NCI-H1436 (cell line): ENCODE measurements at places on chromosomes 4 and X.

DNA sequence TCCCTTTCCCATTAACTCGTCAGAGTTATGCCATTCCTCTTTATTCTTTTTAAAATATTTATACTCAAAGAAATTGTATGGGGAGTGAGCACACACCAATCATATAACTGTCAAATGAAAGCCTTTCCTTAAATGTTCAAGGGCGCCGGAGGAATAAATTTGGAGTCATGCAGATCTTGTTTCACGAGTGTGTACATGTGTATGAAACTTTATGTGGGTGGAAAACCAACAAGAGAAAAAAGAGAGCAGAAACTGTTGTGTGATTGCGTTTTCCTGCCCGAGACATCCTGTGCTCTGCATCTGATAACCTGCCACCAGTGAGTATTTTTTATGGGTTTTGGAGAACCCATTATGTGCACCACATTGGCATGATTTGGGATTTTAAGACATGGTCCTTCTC lies 88.3 kb downstream of the FHDC1 start:
- no peak for DNase-seq

DNA sequence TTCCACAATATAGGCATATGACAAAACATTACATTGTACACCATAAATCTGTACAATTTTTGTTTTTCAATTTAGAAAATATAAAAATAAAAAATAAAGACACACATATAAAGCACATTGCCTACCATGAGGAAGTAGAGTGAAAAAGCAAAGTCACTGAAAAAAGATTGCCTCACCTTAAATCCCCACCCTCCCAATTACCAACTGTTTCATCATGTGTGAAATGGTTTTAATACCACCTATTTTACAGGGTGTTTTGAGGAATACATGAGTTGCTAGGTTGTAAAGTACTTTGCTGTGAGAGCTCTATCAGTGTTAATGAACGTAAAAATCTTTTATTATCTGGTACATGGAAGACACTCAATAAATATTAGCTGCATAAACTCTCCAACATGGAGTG lies 373.6 kb upstream of the NDST3 start:
- no peak for DNase-seq

DNA sequence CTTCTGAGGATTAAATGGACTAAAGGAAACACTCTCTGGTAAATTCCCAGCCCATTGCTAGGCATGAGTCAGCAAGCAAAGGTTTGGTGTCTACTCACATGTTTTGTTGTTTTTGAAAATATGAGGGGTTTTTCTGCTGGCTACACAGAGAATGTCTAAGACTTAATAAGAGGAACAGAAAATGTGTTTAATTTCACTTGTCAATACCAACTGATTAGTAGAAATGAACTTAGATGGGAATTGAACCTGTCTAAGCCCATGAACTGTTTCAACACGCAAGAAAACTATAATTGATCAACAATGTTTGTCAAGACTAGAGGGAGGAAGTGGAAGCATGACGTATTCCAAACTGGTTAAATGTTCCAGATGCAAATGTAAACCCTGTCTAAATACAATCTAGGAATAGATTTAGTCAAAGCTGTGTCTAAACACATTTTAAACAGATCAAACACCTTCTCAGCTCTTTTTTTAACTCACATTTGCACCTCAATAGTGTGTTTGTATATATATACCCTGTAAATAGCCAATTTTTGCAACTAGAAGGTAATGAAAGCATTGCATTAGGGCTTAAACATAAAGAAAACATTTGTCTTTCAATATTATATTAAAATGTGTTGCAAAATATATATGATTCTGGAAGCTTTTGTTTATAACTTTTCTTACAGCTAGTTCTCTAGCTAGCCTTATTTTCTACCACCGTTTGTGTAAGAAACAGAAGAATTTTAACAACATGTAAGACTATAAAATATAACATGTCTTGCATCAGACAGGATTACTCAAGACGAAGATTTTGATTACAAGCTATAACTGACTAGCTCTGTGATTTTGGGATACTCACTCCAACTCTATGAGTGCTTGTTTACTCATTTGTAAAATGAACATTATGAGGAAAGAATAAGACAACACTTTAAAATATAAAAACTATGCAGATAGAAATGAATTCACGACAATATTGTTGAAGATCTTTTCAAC lies 607.8 kb downstream of the FSTL5 start:
- DNase-seq: no peak

GRCh38 chr4:184014301-184014700 lies 109.2 kb downstream of the STOX2 start:
- DNase-seq: no peak

GRCh38 chr4:183721207-183722081 lies 62.4 kb downstream of the TRAPPC11 start:
- DNase-seq: no peak

- DNase-seq: no peak
These were observed 466.1 kb downstream of the ADGRL3 start for GRCh38 chr4:61666244-61666643.

GRCh38 chrX:43500996-43501694 lies 155.0 kb upstream of the MAOA start:
- no peak for DNase-seq

DNA sequence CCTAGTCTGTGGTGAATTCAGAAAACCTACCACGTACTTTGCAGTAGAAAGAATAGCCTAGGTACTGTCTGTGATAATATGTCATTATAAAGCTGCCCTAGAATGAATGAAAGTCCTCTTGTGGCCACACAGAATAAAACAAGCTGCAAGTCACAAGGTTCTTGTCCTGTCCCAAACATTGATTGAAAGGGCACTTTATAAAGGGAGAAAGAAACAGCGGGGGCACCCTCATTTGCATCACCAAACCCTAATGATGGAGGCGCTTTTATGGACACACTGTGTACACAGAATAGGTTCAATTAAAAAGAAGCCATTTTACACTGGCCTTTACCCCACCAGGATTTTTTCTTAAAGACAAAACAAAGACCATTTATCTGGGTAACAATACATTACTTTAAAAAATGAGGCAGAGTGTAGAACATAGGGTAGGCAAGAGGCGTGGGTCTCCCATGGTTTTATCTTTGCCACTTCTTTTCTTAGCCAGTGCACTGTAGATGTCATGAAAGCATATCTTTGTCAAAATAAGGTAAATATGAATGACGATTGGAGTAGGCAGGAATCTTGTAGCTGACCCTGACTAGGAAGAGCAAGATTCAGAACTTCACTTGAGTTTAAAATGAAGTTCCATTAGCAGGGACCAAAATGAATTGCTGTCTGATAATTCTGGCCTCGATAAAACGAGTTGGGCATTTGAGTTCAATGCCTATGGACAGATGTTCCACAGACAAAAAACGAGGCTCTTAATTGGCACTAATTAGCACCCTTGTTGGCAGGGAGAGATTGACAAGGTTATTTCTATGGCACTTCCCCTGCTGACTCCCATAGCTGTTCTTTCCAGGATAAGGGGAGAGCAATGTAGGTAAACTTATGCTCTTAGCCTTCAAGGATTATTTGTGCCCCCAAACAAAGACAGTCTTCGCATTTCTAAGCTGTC lies 365.1 kb downstream of the AFF2 start:
- DNase-seq: no peak

GRCh38 chr4:102868153-102868780 lies 525 bp upstream of the CISD2 start:
- no peak for DNase-seq

GRCh38 chr4:56940403-56940802 lies 32.7 kb downstream of the REST start:
- no peak for DNase-seq

GRCh38 chr4:18756671-18757070 lies 735.1 kb upstream of the LCORL start:
- DNase-seq: no peak

- no peak for DNase-seq
These were observed 93.3 kb downstream of the UGT8 start for GRCh38 chr4:114691865-114692264.

- no peak for DNase-seq
These were observed 147.2 kb downstream of the SPCS3 start for GRCh38 chr4:176467001-176467400.

- no peak for DNase-seq
These were observed 49.3 kb downstream of the SLC10A7 start for GRCh38 chr4:146472404-146472803.

- no peak for DNase-seq
These were observed 59.4 kb upstream of the FBXW7 start for GRCh38 chr4:152594978-152595925.

- DNase-seq: no peak
These were observed 202.0 kb downstream of the RRAGB start for GRCh38 chrX:55919367-55920221.

- no peak for DNase-seq
These were observed 25.6 kb upstream of the MSMO1 start for GRCh38 chr4:165301833-165302232.

GRCh38 chr4:173434231-173434630 lies 35.3 kb upstream of the SCRG1 start:
- DNase-seq: no peak

DNA sequence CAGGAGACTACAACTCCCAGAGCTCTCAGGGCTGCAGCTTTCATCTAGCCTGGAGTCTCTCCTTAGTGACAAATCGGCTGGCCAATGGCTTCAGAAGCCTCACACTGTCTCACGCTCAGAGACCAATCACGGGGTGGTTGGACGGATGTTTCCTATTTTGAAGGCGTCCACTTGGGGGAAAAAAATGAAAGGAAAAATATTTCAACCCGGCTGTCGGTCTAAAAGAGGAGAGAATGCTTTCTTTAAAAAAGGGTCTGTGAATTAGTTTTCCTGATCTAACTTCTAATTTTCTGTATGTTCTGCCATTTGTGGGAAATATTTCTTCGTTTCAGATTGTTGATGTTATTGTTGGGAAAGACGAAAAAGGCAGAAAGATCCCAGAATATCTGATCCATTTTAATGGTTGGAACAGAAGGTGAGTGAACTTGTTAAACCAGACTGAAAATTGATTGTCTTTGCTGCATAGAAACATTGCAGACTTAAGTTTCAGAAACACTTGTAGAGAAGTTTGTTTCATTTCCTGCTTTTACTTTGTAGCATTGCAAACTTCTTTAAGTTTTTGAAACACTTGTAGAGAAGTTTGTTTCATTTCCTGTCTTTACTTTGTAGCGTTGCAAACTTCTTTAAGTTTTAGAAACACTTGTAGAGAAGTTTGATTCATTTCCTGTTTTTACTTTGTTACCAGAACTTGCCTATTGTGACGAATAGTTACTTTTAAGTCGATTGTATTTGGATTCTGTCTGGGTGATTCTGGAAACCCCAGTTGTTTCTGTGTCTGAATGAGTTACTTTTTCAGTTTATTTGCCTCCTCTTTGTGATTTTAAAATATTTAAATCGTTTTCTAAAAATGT lies 1.6 kb downstream of the MSL3 start:
- DNase-seq: peak; percentile 65

DNA sequence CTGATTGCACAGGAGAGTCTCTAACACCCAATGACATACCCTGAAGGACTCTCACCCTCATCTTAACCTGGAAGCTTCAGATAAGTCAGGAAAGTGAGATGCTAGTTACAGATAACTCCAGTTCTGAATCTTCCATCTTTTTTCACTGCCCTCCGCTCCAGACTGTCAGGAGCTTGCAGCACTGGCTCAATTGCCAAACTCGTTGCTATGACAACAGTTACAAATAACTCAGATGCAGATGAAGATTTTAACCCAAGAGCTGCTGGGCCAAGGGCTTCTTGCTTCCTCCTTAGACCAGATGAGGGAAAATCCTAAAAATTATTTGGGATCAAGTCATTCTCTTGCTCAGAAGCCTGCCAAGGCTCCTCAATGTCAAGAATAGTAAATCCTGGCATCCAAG lies 109.1 kb upstream of the HUWE1 start:
- DNase-seq: no peak

DNA sequence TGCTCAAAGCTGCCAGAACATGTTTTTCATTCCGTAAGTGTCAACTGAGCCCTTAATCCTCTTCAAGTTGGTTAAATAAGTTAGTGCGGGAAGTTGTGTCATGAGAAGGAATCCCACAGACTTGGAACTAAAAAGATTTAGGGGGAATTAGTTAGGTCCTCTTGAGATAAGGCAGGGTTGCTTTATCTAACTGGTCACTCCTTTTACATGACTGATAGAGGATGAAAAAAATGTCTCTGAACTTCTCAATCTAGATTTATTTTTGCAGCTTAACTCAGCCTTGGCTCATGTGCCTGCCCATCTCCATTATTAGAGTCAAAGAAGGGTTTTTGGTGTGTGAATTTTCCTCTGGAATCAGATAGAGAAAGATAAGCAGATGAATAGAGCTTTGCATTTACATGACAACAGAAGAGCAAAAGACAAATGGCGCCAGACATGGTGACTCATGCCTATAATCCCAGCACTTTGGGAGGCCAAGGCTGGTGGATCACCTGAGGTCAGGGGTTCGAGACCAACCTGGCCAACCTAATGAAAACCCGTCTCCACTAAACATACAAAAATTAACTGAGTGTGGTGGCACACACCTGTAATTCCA lies 882.9 kb downstream of the RPA4 start:
- DNase-seq: no peak

GRCh38 chrX:1111601-1112300 lies 100.7 kb downstream of the CRLF2 start:
- DNase-seq: no peak

- DNase-seq: no peak
These were observed 68.8 kb downstream of the SLC2A9 start for GRCh38 chr4:9952415-9952950.

DNA sequence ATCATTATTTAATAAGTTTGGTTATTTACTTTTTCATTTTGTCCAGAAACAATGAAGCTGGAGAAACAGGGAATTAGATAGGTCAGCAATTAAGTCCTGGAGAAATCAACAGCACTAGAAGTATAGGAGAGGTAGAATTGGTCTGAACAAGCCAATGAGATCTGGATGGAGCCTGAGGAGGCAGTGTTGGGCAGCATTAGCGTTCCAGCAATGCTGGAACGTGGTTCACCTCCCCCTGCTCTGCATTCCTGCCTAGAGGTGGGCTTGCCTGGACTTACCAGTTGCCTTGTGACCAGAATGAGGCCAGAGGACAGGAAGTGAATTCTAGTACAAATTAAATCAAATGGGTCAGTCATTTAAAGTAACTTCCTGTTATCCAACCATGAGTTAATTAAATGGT lies 4.6 kb downstream of the RASSF6 start:
- DNase-seq: no peak

GRCh38 chr4:38534344-38535045 lies 129.5 kb upstream of the KLF3 start:
- DNase-seq: no peak

DNA sequence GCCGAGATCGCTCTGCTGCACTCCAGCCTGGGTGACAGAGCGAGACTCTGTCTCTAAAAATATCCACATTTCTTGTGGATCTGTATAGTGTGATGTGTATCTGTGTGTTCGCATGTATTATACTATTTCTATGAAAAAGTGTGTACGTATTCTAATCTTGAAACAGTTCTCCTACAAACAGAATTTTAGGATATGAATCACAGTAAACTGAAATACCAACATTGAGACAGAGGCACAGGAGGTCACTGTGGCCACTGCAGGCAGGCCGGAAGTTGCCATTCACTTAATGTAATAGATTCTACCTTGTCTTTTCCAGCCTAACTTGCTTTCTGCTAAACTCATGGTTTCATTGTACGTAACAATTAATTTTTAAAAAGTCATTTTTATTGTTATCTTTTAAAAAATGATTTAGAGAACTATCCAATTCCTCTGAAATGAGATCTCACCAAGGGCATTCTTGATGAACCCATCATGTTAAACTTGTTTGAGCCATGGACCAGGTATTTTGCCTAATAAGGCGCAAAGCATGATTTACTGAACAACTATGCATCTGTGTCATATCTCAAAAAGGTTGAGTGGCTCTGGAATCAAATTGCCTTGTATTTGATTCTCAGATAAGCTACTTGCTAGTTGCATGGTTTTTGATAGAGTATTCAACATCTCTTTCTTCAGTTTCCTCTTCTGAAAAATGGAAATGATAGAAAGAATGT lies 154.9 kb upstream of the GYPA start:
- DNase-seq: no peak

- DNase-seq: no peak
These were observed 357.2 kb upstream of the GATB start for GRCh38 chr4:152117933-152118507.
